ENCODE measurements at places on chromosomes 4 and X. TPM values are rescaled to one million over a fixed set of nuclear protein-coding genes. Genes with fewer than 3 reads are reported as not detected.

ADH1C gene
- not detected for total RNA-seq

PCDH19 gene
- total RNA-seq: 0.60 TPM

P2RY4 gene
- total RNA-seq: not detected

SSX1 gene
- total RNA-seq: not detected

TLL1 gene
- 0.04 TPM for total RNA-seq

F8A2 gene
- not detected for total RNA-seq

KCNIP4 gene
- 15.9 TPM for total RNA-seq
